EL (cell line): ENCODE measurements at places on chromosomes 5 and 9.

- DNase-seq: peak; percentile 94
These were observed 61.8 kb downstream of the PFDN1 start for GRCh38 chr5:140240987-140241706.

DNA sequence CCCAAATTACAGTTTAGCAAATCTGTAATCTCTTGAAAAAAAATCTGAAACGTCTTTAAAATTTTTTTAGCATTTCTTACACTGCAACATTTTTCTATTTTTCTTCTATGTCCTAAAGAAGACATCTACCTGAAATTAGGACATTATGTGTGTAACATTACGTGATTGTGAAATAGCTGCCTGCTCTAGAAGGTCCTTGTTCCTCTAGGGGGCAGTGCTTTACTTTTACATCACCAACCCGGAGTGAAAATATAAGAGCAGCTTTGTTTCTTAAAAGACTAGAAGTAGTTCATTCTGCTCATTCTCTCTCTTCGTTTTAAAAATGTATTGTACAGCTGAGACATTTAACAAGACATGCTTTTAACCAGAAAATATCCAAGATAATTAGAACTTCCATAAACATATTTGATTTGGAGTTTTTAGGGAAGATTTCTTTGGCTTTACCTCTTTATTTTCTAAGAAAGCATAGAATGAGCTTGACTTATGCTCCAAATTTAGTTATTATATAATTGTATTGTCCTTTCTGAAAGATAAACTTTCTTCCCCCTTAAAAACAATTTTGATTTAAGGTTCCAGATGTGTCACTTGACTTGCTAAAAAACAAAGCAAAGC, 48.1 kb upstream of the RIOK2 start:
- peak; percentile 76 for DNase-seq

DNA sequence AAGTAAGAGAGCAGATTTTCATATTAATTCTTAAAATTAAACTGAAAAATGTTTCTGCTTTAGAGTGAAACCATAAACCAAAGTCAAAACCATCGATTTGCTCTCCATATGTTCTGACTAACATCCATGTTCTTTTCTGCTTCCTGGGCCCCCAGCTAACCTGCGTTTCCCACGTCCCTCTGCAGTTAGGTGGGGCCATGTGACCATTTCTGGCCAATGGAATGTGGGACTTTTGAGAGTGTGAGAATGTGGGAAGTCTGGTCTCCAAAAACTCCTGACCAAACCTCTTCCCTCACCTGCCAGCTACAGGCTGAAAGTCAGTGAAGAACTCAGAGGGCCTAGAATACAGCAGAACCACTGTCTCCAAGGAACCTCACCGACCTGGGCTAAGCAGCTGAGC, 44.9 kb downstream of the ANKH start:
- DNase-seq: no peak

DNA sequence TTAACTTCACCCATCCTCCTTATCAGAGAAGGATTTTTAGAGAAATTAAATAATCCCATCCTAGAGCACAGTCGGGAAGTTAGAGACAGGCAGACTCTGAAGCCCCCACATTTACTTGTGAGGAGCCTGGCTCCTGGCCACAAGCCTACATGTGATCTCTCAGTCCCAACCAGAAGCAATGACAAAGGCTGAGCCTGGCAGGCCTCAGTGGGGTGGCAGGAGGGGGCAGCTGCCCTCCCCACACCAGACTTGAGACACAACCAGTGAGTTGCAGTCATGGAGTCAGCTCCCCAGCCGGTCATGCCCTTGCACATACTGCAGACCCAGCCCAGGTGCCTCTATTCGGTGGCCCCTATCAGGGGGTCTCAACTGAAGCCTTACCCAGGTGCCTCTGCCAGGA, 11.0 kb downstream of the NAIF1 start:
- no peak for DNase-seq

GRCh38 chr5:32536246-32536645, 49.1 kb upstream of the SUB1 start:
- DNase-seq: no peak

GRCh38 chr5:95647886-95648860, 1.6 kb downstream of the RFESD start:
- DNase-seq: no peak

DNA sequence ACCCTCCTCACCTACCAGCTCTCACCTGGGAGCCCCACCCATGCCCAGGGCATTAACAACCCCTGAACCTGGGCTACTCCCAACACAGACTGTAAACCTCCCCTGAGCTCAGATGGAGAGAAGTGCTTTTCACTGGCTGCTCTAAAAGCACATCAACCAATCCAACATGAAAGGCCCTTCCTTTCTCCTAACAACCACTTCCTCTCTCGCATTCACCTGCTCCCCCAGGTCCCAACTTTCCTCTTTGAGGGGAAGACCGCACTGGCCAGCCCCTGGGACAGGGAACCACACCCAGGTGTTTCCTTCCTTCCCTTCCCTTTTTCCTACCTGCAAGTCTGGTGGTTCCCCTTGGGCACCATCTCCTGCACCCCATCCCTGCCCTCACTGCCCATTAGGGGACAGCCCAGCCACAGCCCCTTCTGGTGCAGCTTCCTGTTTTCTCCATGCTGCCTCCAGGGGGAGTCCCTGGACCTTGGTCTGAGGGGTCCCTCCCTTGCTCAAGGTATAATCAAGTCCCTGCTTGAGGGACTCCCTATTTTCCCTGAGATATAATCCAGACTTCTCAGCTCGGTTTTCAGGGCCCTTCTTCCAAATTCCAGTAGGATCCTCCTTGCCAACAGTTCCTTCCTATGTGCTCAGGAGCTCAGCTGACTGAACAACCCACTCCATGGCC, 30.5 kb upstream of the DAB2IP start:
- DNase-seq: peak; percentile 50

DNA sequence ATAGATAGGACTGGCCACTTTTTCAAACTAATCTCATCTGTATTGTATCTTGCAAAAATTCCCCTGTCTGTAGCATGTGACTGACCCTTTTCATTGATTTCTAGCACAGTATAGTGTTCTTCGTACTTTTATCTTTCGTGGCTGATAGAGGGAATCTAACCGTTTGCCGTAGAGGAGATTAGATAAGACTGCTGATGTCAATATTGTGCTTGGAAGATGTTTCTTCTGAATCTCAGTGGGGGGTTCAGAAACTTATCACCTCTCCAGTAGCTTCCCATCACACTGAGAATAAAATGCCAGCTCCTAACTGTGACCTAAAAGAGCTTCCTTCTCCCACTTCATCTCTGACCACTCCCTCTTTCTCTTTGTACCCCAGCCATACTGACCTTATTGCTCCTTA, 25.4 kb upstream of the ALDOB start:
- no peak for DNase-seq

DNA sequence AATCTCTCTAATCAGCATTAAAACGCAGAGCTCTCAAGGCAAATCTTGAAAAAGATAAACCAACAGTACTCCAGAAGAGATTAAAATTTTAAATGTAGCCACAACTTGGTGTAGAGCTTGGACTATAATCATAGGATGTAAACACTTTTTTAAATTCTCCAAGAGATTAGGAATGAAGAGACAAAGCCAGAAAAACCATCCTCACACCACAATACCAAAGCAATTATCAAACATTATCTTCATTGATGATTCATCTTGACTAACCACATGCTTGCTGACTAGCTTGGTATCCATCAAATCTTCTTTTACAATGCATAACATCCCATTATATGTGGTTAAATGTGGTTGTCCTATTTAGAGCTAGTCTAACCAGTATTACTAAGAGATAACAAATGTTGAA, 815.1 kb downstream of the TLE1 start:
- DNase-seq: peak; percentile 86

DNA sequence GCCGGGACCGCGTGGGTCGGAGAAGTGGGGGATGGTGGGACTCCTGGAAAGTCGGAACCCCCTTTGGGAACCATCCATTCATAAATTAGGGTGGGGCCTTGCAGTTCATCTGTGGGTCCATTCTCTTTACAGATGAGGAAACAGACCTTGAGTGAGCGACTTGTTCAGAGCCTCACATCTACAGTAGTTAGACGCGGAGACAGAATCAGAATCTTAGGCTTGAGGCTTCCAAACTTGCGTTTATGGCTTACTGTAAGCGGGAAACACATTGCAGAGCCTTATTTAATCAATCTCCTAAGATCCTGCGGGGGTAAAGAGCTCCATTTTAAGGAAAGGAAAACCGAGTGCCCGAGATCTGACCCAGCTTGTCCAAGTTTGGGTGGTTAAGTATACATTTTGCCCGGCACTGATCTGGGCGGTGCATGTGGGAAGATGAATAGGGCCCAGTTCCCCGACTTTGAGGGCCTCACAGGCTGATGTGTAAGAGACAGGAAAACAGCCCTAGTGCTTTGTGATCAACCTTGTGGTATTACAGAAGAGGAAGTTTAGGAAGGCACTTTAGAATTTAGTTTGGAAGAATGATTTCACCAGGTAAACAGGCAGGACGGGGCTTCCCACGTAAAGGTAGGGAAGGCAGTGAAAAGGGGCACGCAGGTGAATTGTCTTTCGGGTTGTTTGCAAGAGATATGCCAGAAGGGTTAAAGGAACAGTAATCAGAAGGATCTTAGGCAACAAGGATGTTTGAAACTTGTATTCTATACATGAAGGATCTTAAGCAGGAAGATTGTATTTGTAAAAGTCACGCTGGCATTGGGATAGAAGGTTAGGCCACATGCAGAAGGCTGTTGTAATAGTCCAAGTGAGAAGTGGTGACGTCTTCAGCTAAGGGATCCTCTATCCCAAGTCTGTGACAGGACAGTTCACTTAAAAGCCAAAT, 744 bp downstream of the TARS1 start:
- DNase-seq: peak; percentile 63

GRCh38 chr5:119274767-119275130, 81.1 kb upstream of the TNFAIP8 start:
- peak; percentile 73 for DNase-seq

DNA sequence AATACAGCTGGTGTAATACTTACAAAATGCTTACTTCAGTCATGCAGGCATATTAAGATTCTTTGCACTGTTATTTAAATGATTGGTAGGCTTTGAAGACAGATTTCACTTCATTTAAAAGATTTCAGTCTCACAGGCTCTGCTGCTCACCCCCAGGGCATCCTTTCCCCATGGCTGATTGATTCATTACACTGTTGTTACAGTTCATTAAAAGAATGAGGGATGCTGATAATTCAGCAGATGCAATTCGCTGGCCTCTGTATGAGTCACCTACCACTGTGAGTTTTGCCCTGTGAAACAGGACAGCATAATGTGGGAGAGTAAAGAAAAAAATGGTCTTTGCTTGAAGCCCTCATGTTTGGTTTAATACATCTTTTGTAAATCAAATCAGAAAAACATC, 246.9 kb downstream of the CYLC2 start:
- DNase-seq: no peak

GRCh38 chr9:107175041-107175440, 108.0 kb upstream of the RAD23B start:
- no peak for DNase-seq

GRCh38 chr9:94903961-94904421, 177.5 kb downstream of the AOPEP start:
- peak; percentile 84 for DNase-seq

- DNase-seq: peak; percentile 92
These were observed 127.5 kb upstream of the CDKN2B start for GRCh38 chr9:22136461-22137096.

- DNase-seq: no peak
These were observed 11.4 kb downstream of the FAM193B start for GRCh38 chr5:177542816-177543465.

DNA sequence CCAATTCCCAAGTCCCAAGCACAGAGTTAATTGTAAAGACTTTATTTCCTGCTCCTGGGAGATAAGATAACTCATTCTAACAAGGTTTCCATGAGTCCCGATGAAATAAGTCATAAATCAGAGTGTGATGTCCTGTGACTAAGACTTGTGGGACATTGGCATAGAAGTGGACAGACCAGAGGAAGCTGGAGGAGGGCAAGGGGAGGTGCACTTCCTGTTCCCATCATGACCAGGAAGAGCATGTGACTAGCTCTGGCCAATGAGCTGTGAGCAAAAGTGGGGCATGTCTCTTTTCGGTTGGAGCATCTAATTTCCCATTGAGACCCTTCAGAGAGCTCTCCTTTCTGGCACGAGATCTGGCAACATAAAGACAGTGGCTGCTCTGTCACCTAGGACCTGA, 100.4 kb downstream of the ZNF354C start:
- DNase-seq: peak; percentile 30

DNA sequence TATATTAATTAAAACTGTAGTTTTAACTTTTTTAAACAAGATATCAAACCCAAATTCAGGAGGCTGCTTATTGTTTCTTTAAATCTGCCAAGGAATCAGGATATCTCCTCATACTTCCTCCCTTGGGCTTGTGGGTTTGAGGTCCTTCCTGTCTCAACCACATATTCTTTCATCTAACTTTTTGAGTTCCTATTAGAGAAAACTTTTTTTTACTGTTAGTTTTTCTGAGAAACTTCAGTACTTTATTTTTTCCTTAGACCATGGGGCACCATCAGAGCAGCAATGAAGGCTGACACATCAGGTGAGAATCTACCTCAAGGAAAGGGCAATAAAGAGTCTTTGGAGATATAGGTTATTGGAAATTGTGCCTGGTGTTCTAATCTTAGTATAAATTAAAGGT, 56.7 kb downstream of the TSSK1B start:
- DNase-seq: no peak

DNA sequence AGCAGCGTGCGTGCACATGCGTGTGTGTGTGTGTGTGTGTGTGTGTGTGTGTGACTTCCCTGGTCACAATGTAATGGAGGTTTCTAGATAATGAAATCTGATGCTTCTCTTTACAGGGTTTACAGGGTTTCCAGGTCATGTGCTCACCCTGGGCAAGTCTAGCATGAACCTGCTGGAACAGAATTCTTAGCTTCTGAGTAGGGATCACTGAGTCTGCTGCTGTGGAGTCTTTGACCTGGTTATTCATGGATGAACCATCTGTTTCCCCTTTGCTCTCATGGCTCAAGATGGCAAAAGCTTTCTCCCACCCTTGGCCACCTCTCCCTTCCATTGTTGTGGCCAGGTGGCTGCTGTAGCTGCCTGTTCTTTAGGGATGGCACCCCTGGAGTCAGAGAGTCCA, 111.6 kb upstream of the SHB start:
- DNase-seq: no peak

GRCh38 chr5:15852217-15852616, 327.4 kb downstream of the MARCHF11 start:
- DNase-seq: no peak

DNA sequence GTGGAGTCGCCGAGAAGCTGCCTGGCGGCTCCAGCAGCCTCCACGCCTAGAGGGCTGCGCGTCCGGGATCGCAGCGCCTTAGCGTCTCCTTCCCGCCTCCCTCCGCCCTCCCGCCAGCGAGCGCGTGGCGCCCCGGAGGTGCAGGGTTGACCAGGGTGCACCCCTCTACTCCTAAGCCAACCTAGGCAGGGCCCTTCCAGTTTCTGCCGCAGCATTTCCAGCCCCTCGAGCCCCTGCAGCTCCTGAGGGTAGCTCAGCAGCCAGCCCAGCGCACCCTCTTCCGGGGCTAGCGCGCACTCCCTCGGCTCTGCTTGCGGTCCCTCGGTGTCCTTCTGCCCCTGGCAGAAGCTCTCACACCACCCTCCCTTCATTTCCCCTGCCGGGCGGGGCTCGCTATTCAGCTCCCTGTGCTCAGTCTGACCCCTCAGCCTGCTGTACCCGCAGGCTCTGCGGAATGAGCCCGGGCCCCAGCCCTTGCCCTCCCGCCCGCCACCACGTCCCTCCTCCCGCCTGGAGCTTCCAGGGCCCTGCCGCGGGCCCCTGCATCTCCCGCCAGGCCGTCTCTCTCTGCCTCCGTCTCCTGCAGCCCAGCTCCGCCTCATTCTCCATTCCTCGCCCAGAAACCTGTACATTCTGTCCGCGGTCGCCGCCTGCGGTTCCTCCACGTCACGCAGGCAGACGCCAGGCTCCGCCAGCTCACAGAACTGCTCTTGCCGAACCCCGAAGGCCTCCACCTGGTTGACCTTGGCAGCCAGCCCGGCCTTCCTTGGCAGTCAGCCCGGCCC, 61.8 kb downstream of the SPATA31C2 start:
- peak; percentile 72 for DNase-seq
